ENCODE measurements at places on chromosomes 7 and 10.
A peak's percentile ranks its signal among the peaks of the same experiment; 100 is the strongest.

- H3K4me1 ChIP-seq, result no peaks in the 10 kb centered on the region
- H3K27me3 ChIP-seq, result peaks cover 4% of the 10 kb centered on the region
- DNase-seq, result no peak
- H3K36me3 ChIP-seq, result no peaks in the 10 kb centered on the region
Measured at GRCh38 chr10:63833411-63834060, 312.3 kb downstream of the REEP3 start.

DNA sequence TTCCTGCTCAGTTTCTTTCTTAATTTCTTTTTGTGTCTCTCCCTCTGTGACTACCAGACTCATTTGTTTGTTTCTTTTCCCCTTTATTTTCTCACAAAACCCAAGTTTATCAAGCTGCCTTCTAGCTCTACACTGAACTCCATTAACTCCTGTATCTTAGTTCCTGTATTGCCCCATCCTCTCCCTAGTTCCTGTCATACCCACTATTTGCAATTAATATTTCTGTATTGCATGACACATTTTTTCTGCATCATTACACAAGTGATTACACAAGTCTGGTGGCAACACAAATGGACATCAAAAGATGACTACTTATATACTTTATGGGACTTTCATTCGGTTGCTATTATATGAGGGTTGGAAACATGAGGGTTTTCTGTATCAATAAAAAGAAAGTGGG is 26.9 kb upstream of the OR9A4 start:
- H3K4me3 ChIP-seq, result no peak overlapping the region
- no peaks in the 10 kb centered on the region for H3K27me3 ChIP-seq
- H3K36me3 ChIP-seq, result no peaks in the 10 kb centered on the region
- H3K27ac ChIP-seq, result no peak overlapping the region
- no peaks in the 10 kb centered on the region for H3K4me1 ChIP-seq
- DNase-seq, result no peak

- peaks cover 27% of the 10 kb centered on the region for H3K27me3 ChIP-seq
- no peak overlapping the region for H3K4me3 ChIP-seq
- peaks cover 8% of the 10 kb centered on the region for H3K4me1 ChIP-seq
- DNase-seq, result no peak
Measured at GRCh38 chr10:70445718-70446657, 4.5 kb upstream of the NODAL start.

DNA sequence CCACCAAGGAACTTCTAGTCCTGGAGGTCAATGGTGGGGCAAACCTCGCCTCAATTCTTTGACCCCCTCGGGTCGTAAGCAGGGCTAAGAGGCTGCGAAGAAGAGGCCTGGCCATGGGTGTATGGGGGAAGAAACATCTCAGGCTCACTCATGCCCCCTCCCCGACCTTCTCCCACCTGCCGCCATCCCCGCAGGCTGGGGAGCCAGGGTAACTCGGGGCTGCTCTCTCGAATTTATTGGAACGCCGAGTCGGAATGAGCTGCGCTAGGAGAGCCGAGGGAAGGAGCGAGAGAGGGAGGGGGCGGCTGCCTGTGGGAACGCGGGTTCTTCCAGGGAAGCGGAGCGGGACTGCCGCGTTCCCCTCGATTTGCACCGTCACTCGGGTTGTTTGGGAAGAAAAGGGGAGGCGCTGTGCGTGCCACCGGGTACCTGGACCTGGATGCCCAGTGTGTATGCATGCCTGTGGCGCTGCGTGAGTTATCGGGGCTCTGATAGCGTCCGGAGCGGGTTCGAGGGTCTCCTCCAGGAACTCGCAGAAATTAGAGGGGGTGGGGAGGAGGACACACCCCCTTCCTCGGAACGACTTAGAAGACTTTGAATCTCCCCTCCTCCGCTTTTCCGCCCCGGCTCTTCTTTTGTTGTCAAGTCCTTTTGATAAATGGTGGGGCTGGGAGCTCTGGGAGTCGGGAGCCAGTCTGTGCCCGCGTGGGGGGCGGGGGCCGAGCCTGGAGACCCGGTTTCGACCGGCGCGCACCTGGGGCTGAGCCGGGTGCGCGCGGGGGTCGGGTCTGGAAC is 1.8 kb upstream of the ZNF503 start:
- peak overlapping the region; percentile 75 for H3K4me3 ChIP-seq
- no peak overlapping the region for H3K27ac ChIP-seq
- peaks cover 34% of the 10 kb centered on the region for H3K4me1 ChIP-seq
- H3K27me3 ChIP-seq, result peaks cover 72% of the 10 kb centered on the region
- H3K36me3 ChIP-seq, result peaks cover 3% of the 10 kb centered on the region
- no peak for DNase-seq

- peaks cover 5% of the 10 kb centered on the region for H3K4me1 ChIP-seq
- no peaks in the 10 kb centered on the region for H3K27me3 ChIP-seq
- no peak overlapping the region for H3K4me3 ChIP-seq
- no peak overlapping the region for H3K27ac ChIP-seq
Measured at GRCh38 chr10:46074196-46074946, 28.3 kb upstream of the MSMB start.

- H3K4me1 ChIP-seq, result no peaks in the 10 kb centered on the region
- no peaks in the 10 kb centered on the region for H3K27me3 ChIP-seq
Measured at GRCh38 chr10:108735380-108735779, 1187.9 kb downstream of the XPNPEP1 start.

DNA sequence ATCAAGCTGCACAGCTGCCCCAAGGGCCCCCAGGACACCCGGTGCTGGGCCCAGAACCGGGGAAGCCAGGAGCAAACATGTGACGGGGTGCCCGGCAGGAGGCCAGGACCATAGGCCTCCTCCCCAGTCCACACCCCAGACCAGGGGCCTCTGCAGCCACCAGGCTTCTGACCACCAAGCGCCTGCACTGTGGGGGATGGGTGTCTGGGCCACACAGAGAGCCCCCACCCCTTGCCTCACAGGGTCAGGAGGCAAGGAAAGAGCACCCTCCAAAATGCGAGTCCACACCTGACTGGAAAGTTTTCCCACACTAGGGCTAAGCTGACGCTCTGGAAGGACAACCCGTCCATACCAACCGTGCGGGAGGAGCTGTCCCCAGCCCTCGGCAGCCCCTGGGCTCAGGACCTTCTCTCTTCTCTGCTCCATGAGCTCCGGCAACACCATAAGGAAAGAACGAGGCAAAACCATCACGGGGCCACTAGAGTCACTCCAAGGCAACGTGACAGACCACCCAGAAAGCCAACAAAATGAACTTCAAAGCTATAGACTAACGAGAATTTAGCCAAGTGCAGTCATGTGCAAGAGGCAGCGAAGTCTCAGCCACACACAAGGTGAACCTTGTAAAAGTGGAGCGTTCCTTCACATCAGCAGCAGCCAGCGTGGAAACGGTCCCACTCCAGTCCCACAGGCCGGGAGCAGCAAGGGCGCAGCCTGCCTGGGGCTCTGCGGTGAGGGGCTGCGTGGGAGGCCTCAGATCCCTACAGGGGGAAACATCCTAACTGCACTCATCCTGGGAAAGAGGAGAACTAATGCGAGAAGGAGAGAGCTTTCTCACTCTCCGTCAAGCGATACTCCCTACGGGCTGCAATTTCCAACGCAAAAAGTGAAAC is 5.1 kb downstream of the STK32C start:
- H3K4me3 ChIP-seq, result no peak overlapping the region
- peaks cover 18% of the 10 kb centered on the region for H3K27me3 ChIP-seq
- no peak overlapping the region for H3K27ac ChIP-seq
- no peaks in the 10 kb centered on the region for H3K36me3 ChIP-seq

- no peaks in the 10 kb centered on the region for H3K4me1 ChIP-seq
- peaks cover 55% of the 10 kb centered on the region for H3K27me3 ChIP-seq
- no peak overlapping the region for H3K4me3 ChIP-seq
- no peak for DNase-seq
- no peak overlapping the region for H3K27ac ChIP-seq
Measured at GRCh38 chr10:133608855-133609254, 17.7 kb downstream of the FRG2B start.

DNA sequence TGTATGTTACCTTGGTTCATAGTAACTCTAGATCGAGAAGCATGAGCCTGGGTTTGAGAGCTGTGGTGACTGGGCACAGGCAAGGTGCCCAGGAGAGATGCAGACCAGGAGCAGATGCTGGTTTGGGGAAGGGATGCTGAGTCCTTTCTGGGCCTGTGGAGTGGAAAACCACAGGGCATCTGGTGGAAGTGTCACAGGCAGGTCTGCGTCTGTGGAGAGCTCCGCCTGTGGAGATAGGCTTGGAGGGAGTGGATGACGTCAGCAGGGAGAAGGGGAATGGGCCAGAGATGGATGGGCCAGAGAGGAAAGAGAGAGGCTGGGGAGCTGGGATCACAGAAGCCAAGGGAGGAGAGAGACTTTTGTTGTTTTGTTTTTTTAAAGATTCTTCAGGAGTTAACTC is 14.8 kb downstream of the CYP26A1 start:
- no peaks in the 10 kb centered on the region for H3K4me1 ChIP-seq
- H3K27ac ChIP-seq, result no peak overlapping the region
- H3K4me3 ChIP-seq, result no peak overlapping the region
- no peaks in the 10 kb centered on the region for H3K36me3 ChIP-seq
- DNase-seq, result no peak

DNA sequence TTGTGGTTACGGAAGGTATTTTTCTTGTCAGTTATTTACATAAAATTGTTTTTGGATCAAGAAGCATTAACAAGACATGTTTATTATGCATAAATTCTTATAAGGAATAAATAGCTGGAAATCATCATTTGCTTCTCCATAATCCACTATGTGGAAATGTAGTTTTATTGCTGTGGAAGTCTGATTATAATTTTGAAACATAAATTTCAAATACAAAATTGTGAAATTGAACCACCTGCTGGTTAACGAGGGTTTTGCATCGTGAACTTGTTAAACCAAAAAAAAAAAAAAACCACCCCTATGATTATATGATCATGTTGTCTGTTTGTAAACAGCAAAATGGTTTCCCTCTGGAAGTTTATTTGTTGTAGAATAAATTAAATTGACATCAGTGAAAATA is 25.9 kb downstream of the ABRAXAS2 start:
- DNase-seq, result no peak
- peaks cover 33% of the 10 kb centered on the region for H3K36me3 ChIP-seq
- no peak overlapping the region for H3K27ac ChIP-seq
- H3K4me1 ChIP-seq, result no peaks in the 10 kb centered on the region
- H3K27me3 ChIP-seq, result no peaks in the 10 kb centered on the region
- H3K4me3 ChIP-seq, result no peak overlapping the region

DNA sequence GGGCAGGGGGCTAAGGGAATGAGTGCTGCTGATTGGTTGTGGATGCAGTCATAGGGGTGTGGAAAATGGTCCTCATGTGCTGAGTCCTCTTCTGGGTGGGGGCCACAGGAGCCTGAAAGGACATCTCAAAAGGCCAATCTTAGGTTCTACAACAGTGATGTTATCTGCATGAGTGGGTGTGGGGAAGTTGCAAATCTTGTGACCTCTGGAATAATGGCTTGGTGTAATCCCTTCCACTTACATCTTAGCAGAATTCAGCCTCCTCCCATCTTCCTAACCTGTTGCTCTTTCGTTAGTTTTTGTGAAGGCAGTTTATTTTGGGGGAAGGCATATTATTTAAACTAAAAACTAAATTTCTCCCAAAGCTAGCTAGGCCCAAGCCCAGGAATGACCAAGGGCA is 42.0 kb upstream of the OIT3 start:
- H3K27me3 ChIP-seq, result no peaks in the 10 kb centered on the region
- H3K4me1 ChIP-seq, result no peaks in the 10 kb centered on the region
- DNase-seq, result no peak
- H3K36me3 ChIP-seq, result peaks cover 2% of the 10 kb centered on the region

DNA sequence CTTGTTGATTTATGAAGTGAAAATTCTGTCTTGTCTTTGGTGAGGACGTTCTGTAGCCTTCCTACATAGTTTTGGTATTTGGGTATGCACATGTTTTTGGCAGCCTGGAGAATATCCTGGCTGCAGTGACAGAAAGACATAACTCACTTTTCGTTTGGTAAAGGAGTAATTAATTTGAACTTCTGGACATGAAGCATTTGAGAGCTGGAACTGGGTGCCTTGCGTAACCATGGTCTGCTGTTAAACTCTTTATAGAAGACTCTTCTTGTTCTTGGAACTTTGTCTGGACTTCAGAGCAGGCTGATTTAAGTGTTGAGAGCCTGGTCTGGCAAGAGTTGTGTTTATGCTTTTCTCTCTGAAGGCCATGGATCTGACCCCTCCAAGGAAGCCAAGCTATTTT is 231.3 kb downstream of the LRMDA start:
- H3K36me3 ChIP-seq, result no peaks in the 10 kb centered on the region
- no peak for DNase-seq
- H3K4me1 ChIP-seq, result no peaks in the 10 kb centered on the region
- H3K4me3 ChIP-seq, result no peak overlapping the region
- no peak overlapping the region for H3K27ac ChIP-seq

DNA sequence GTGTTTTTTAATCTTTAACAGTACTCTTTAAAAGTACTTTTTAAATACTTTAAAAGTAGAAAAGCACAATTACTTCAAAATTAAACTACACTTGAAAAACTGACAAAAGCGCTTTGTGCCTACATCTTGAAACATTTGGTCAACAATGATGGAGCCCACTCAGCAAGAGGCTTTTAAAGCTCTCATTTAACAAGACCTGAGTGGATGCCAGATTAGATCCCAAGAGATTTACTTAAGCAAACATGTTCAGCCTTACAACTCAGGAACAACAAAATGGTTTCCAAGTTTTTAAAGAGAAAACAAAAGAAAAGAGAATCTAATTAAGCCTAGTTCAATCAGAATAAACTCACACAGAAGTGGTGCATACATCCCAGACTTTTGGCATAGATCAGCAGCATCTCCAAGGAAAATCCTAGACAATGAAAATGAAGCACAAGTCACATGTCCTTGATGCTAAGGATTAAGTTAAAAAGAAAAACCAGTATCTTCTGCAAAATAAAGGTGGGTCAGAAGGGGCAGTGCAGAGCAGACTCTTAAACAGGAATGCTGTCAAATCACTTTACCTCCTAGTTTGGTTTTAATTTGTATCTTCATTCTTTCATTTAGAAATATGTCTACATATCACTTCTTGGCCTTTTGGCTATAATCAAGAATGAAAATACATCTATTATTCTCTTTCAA is 26.2 kb downstream of the HIBADH start:
- H3K4me1 ChIP-seq, result peaks cover 32% of the 10 kb centered on the region
- peaks cover 13% of the 10 kb centered on the region for H3K36me3 ChIP-seq
- H3K27me3 ChIP-seq, result no peaks in the 10 kb centered on the region
- no peak for DNase-seq

GRCh38 chr7:5450549-5451327 is 27.1 kb upstream of the TNRC18 start:
- peaks cover 1% of the 10 kb centered on the region for H3K27me3 ChIP-seq
- H3K27ac ChIP-seq, result no peak overlapping the region
- H3K4me1 ChIP-seq, result no peaks in the 10 kb centered on the region

- no peak overlapping the region for H3K27ac ChIP-seq
- no peaks in the 10 kb centered on the region for H3K4me1 ChIP-seq
- H3K36me3 ChIP-seq, result peaks cover 28% of the 10 kb centered on the region
Measured at GRCh38 chr10:27068217-27068891, 31.9 kb downstream of the ANKRD26 start.

DNA sequence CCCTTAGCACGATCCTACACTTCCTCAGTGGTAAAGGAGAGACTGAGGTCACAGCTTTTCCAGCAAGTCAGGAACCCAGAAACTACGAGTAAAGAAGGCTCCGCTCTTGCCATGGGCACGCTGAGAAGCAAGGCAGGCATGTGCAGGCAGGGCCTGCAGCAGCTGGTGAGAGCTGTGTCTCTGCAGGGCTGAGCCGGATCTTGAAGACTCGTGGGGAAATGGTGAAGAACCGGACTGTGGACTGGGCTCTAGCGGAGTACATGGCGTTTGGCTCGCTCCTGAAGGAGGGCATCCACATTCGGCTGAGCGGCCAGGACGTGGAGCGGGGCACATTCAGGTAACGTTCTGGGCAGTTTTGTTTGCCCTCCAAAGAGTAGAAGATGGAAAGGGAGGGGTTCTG is 51.9 kb upstream of the ZMIZ2 start:
- H3K27me3 ChIP-seq, result no peaks in the 10 kb centered on the region
- no peaks in the 10 kb centered on the region for H3K4me1 ChIP-seq
- H3K27ac ChIP-seq, result no peak overlapping the region
- H3K36me3 ChIP-seq, result peaks cover 84% of the 10 kb centered on the region

GRCh38 chr7:80159802-80160201 is 25.2 kb downstream of the GNAI1 start:
- H3K27me3 ChIP-seq, result no peaks in the 10 kb centered on the region
- DNase-seq, result no peak
- H3K36me3 ChIP-seq, result no peaks in the 10 kb centered on the region
